Caco-2 (cell line): ENCODE measurements at places on chromosomes 5 and 9. TPM values are rescaled to one million over a fixed set of nuclear protein-coding genes. Genes with fewer than 3 reads are reported as not detected.
A peak's percentile ranks its signal among the peaks of the same experiment; 100 is the strongest.

Gene PCDHGA7
- 0.09 and 0.43 TPM in 2 replicates for total RNA-seq

DNA sequence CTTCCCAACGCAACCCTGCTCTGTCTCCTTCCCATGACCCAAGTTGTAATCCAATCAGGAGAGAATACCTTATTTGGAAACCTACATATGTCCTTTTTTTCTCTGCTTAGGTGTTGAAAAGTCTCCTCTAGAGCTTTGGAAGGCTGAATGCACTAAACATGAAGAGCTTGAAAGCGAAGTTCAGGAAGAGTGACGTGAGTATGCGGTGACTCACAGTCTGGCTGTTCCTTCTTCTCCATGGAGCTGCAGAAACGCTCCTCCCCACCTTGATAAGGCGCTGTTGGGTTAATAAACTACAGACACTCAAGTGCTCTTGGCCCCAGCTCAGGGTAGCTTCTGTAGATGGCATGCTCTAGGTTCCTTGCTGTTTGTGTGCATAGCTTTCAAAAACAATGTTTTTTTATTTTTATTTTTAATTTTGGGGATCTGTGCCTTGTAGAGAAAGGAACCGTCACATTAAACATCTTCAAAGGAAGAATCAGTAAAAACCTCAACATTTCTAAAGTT lies 30.7 kb downstream of the RAI14 start:
- no peaks in the 10 kb centered on the region for H3K36me3 ChIP-seq
- peak overlapping the region; percentile 88 for H3K27ac ChIP-seq
- no peak overlapping the region for H3K4me3 ChIP-seq
- H3K4me1 ChIP-seq, result peaks cover 53% of the 10 kb centered on the region
- DNase-seq, result peak; percentile 85
- H3K27me3 ChIP-seq, result no peaks in the 10 kb centered on the region

DNA sequence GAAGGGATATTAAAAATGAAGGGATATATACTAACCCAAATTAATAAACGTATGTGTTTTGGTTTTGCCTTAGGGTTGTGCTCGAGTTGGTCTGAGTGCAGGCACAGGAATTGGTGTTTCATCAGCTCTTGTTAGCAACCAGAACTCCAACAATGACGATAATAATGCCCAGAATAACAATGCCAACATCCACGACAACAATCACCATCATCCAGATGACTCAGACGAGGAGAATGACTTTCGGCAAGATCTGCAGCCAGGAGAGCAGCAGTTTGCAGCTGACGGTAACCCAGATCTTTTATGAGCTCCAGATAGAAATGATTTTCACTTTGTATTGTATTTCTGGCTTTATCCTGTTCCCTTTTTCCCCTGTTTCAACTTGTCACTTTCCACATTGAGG lies 33.2 kb downstream of the FBXO38 start:
- no peak for DNase-seq
- no peak overlapping the region for H3K4me3 ChIP-seq
- H3K36me3 ChIP-seq, result peaks cover 1% of the 10 kb centered on the region; the same call in 1 of the 2 replicates

Gene CDH9
- total RNA-seq, result not detected in 2 replicates

DNA sequence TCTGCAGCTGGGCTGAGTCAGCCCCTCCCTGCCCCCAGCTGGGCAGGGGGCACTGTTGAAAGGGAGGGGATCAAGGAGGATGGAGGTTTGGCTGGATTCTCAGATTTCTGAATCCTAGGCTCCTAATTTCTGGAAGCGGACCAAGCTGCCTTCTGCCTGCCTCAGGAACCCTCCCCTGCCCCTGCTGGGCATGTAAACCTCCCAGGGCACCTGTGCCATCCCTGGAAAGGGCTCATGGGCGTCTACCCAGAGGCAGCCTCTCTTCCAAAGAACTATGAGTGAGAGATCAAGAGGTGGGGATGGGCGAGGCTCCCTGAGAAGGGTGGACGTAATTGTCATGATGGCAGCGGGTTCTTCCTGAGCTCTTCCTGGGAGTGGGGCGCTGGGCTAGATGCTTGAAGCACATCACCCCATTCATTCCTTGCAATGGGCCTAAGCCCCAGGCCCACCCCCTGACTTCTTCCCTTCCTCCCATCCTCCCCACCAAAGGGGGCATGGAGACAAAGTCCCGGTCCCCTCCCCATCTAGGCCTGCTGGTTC lies 21.6 kb downstream of the CSF1R start:
- H3K27ac ChIP-seq, result no peak overlapping the region
- H3K4me1 ChIP-seq, result peaks cover 6% of the 10 kb centered on the region; the same call in 1 of the 2 replicates
